ENCODE measurements at places on chromosomes 6 and 20. TPM values are rescaled to one million over a fixed set of nuclear protein-coding genes. Genes with fewer than 3 reads are reported as not detected.

PLN gene
- total RNA-seq: not detected

TTK gene
- 42.4 TPM for total RNA-seq

EPM2A gene
- 3.3 TPM for total RNA-seq

ENPP5 gene
- 0.78 TPM for total RNA-seq

SASH1 gene
- total RNA-seq: 115 TPM

CYP39A1 gene
- total RNA-seq: 0.37 TPM

RBBP8NL gene
- total RNA-seq: not detected

SIGLEC1 gene
- total RNA-seq: not detected

NNAT gene
- not detected for total RNA-seq

CALHM4 gene
- total RNA-seq: not detected

C6orf52 gene
- total RNA-seq: 0.59 TPM

EYS gene
- under 0.01 TPM for total RNA-seq

PLAGL1 gene
- total RNA-seq: 19.2 TPM

SPATA25 gene
- total RNA-seq: 1.4 TPM

TDRD6 gene
- total RNA-seq: 0.20 TPM

SLC32A1 gene
- not detected for total RNA-seq

SOX18 gene
- not detected for total RNA-seq

FOXF2 gene
- 5.5 TPM for total RNA-seq

SIM1 gene
- 2.9 TPM for total RNA-seq

ADGB gene
- not detected for total RNA-seq
